ENCODE measurements at places on chromosomes 4 and X. TPM values are rescaled to one million over a fixed set of nuclear protein-coding genes. Genes with fewer than 3 reads are reported as not detected.

The BANK1 gene
- 0.19 TPM for total RNA-seq

The EOLA1 gene
- total RNA-seq = 13.8 TPM

The CLDN34 gene
- not detected for total RNA-seq

The TMEM154 gene
- total RNA-seq = 0.96 TPM

The CXorf38 gene
- 9.6 TPM for total RNA-seq

The NKX3-2 gene
- total RNA-seq = not detected

The VCX2 gene
- total RNA-seq = 0.19 TPM

The MSL3 gene
- total RNA-seq = 21.1 TPM
